ENCODE measurements at places on chromosomes 11 and 22.

DNA sequence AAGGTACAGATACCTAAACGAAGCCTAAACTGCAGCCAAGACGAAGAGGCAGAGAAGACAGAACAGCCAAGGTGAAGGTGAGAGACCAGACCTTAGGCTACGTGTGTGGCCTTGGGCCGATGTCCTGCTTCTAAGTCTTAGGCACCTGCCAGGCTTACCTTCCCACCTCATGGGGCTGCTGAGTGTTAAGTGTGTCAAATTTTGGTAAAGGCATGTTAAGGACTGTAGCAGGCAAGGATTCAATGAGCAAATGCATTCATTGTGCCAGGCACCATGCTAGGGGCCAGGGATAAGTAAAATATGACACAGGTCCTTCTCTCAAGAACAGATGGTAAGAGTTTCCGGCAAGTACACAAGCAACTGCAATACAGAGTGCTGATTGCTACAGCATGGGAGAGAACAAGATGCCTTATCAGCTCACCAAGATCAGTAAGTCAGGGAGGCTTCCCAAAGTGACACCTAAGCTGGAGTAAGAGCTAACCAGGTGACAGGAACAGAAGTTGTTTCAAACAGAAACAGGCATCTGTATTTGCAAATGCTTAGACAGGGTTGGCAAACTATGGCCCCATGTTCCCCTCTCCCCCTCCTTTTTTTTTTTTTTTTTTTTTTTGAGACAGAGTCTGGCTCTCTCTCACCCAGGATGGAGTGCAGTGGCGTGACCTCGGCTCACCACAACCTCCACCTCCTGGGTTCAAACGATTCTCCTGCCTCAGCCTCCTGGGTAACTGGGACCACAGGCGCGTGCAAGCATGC lies 46.7 kb downstream of the CLTCL1 start:
- no peak for DNase-seq

DNA sequence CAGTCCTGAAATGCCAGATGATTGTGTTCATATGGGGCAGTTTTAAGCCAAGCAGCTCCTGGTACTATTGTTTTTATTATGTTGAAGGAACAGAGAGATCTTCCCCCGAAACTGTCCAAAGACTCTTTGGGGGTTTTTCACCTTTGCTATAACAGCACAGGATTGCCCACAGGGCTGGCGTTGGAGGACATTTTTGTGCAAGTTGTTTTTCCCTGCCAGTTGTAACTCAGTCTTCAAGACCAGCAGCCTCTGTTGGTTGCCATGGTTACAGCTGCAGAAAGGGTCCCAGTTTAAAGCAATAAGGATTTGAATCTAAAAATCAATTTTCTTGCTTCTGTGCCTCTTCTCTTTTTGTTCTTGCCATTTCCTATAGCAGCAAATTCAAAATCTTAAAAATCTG lies 45.4 kb upstream of the YWHAH start:
- no peak for DNase-seq

DNA sequence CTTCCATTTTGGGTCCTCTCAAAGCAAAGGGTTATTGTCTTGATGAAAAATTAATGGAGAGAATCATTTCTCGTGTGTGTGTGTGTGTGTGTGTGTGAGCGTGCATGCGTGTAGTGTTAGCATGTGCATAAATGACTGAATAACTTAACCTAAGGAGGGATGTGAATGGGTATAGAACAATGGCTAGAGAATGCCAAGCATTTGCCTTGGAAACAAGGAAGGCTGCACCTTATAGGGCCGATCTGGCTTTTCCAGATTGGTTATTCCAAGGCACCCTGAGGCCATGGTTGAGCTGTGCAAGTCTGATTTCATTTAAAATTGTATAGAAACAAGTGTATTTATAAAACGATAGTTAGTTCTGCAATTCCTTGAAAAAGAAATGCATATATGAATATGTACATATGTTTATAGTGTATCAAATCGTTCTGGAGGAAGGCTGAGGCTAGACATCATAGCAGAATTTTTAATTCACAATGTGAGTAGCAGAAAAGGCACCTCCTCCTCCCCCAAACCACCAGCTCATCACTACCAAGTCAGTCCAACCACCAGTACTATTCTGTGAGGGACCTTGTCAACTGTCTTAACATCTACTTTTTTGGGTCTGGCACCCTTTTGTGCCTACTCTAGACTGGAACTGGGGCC lies 322.7 kb upstream of the ISX start:
- no peak for DNase-seq

- no peak for DNase-seq
Measured at GRCh38 chr22:23673050-23673620, 17.7 kb upstream of the RGL4 start.

GRCh38 chr11:129750343-129751292 lies 65.0 kb upstream of the TMEM45B start:
- no peak for DNase-seq

DNA sequence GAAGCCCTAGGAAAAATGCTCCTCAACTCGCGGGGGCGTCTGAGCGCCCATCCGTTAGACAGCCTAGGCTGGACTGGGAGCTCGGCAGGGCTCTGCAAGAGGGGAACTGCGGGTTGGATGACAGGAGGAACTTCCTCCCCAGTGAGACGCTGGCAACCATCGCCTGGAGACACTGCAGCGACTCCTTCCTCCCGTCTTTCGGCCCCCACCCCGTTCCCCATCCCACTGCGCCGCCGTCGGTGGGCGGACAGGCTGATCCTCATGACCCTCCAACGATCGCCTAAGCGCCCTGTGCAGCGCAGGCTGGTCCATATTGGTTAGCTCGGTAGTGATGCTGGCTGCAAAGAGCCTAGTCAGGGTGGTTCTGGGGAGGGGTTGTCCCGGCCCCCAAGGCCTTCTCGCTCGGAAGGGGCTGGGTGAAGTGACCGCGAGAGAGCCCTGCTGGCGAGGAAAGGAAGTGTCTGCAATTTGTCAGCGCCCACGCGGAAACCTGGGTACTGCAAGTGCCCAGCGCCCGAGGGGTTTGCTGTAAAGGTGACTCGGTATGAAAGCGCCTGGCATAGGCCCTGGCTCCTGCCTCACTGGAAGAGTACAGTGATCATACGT lies 638 bp downstream of the NRGN start:
- no peak for DNase-seq

- no peak for DNase-seq
Measured at GRCh38 chr22:40241200-40241763, 63.6 kb downstream of the TNRC6B start.

- DNase-seq = peak; percentile 45
Measured at GRCh38 chr11:112318184-112318591, 57.5 kb upstream of the PLET1 start.

- DNase-seq = no peak
Measured at GRCh38 chr22:37230673-37231405, 13.2 kb downstream of the RAC2 start.

- no peak for DNase-seq
Measured at GRCh38 chr11:120613264-120614226, 102.0 kb downstream of the GRIK4 start.

- no peak for DNase-seq
Measured at GRCh38 chr11:88377646-88378045, 40.1 kb upstream of the CTSC start.

GRCh38 chr11:85673393-85673792 lies 8.5 kb upstream of the CREBZF start:
- no peak for DNase-seq

DNA sequence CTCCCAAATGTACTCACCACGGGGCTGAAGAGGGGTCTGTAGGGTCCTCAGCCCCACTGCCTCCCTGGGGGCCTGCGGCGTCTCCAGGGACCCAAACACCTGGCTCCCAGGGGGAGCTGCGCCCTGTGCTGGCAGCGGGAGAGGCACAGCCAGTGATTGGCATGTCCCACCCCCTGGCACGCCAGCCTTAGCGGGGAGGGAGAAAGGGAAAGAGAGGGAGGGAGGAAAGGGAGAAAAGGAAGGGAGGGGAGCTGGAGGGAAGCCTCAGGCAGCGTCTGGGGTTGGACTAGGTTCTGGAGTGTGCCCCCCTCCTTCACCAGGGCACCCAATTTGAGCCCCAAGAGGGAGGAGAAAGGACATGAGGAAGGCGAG lies at the start of gene CHRM1:
CHRM1 (minus strand) TSS at position 163 of the 372 bp plus-strand sequence. CDS start 10,263 bp downstream, outside the sequence.
- no peak for DNase-seq

- no peak for DNase-seq
Measured at GRCh38 chr11:120651396-120651795, 139.8 kb downstream of the GRIK4 start.

GRCh38 chr11:104541701-104542100 lies 356.6 kb downstream of the CASP12 start:
- DNase-seq = no peak

DNA sequence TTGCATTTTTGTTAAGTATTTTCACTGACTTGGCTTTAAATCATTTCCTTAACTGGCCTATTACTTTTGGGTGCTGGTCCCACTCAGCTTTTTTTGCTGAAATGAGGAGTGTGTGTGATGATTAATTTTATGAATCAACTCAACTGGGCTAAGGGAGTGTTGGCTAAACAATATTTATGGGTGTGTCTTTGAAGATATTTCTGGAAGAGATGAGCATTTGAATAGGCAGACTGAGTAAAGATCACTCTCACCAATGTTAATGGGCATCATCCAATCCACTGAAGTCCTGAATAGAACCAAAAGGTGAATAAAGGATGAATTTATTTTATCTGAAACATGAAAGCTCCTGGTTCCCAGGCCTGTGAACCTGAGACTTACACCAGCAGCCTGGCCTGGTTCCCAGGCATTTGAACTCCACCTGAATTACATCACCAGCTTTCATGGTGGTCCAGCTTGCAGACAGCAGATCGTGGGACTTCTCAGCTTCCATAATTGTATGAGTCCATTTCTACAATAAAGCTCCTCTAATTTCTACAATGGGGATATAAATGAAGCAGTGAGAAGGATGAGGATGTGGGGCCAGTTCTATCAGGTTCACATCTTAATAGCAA lies 241.3 kb upstream of the ZC3H12C start:
- DNase-seq = no peak

DNA sequence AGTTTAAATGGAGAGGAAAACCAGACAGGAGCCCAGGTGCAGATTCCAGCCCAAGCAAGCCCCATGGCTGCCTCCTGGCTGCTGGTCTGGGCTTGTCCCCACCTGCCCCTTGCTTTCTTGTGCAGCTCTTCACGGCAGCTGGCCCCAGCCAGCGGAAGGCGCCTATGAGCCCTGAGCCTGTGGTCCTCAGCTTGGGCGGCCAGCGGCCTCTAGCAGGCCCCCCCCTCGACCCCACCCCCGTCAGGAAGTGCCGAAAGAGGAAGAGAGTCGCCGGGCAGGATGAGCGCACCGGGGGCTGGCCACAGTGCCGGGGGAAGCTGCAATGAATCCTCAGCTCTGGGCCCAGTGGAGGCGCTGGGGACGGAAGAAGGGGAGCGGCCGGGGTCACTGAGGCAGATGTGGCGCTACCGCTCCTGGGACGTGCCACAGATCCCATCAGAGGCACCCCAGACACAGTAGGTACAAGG lies 2.1 kb upstream of the DGKZ start:
- no peak for DNase-seq

- DNase-seq = no peak
Measured at GRCh38 chr11:118291477-118292135, 12.9 kb upstream of the CD3E start.

DNA sequence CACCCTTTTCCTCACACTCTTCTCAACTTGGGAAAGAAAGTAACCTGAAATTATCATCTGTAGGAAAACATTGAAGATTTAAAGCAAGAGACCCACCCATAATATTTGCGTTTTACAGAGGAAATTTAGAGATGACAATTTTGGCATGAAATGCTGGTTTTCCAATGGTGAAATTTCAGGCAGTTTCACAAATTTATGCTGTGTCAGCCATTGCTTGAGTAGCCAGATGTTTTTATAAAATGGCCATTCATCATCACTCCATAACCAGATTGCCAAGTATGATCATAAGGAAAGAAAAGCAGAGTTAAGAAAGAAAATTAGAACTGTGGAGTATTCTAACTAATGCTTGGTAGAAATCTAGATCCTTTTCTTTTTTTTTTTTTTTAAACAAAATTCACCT lies 732.9 kb downstream of the NELL1 start:
- no peak for DNase-seq

GRCh38 chr11:45921561-45922424 lies 663 bp upstream of the LARGE2 start:
- DNase-seq = no peak

DNA sequence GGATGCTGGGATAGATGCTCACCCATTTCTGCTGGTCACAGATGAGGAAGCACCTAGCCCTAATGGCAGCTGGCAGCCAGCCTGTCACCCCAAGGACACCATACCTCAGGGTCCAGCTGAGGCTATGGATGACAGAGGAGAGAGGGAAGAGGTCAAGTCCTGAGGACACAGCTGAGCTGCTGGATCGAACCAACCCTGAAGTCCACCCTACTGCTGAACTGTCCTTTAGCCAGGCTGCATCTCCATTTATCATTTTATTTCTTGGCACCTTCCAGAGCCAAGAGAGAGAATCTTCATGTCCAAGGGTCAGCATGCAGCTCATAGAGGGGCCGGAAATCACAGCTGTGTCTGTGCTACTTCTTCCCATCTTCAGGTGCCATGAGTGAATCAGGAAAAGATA lies 30.9 kb downstream of the RPS6KA4 start:
- DNase-seq = no peak

DNA sequence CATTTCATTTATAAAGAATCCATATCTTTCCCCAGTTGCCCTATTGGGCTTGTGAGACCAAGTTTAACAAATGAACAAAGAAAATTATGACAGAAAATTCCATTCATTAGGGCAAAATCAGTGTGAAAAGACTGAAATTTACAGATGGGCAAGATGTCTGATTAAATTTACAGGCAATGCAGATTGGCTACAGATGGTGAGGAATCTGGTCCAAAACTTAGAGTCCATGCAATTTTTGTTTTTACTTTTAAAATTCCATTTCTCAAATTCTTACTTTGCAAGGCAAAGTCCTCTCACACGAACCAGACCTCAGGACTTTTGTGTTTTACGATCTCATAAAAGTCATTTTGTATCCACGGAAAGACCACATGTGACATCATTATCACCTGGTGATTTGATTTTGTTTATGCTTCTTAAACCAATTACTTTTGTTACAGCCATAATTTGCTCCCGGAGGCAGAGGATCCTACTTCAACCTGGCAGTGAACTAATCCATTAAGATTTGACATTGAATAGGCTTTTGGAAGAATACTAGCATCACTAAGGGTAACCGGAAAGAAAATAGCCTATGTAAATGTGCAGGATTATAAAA lies 843.7 kb upstream of the CHORDC1 start:
- no peak for DNase-seq

DNA sequence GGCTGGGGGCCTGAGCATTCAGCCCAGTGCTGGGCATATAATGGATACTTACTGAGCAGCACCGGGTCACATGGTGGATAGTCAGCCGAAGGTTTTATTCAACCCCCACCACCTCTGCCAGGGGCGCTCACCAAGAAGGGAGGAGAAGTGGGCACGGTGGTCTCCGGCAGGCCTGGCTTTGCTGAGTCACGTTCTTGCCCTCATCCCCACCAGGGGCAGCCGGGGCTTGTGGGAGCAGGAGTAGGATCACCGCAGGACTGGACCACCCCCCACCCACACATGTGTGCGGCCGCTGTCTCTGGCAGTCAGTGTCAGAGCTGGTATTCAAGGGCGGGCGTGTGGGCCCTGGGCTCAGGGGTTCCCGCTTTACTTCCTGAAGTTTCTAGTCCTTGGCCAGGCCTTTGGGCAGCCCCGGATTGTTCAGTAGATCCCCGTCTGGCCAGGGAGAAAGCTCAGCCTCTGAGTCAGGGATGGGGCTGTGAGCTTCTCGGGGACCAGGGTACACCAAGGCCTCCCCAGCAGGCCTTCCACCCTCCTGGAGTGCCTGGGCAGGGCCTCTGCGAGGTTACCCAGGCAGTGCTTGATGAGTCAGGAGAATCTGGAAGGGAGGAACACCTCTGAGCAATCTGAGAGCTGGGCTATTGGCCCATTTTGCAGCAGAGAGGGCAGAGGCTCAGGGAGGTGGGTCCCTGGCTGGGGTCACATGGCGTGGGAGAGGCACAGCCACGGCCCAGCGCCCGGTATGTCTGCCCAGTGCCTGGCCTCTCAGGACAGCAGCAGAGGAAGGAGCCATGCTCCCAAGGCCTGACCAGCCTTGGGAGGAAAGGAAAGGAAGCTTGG lies 60.6 kb downstream of the RTL6 start:
- DNase-seq = no peak
